Stimulated activated naive CD4-positive, alpha-beta T cell treated with Interleukin-2 at 50 U/mL for 16 hours (primary cell): ENCODE measurements at places on chromosomes 2 and 18.
A peak's percentile ranks its signal among the peaks of the same experiment; 100 is the strongest.

DNA sequence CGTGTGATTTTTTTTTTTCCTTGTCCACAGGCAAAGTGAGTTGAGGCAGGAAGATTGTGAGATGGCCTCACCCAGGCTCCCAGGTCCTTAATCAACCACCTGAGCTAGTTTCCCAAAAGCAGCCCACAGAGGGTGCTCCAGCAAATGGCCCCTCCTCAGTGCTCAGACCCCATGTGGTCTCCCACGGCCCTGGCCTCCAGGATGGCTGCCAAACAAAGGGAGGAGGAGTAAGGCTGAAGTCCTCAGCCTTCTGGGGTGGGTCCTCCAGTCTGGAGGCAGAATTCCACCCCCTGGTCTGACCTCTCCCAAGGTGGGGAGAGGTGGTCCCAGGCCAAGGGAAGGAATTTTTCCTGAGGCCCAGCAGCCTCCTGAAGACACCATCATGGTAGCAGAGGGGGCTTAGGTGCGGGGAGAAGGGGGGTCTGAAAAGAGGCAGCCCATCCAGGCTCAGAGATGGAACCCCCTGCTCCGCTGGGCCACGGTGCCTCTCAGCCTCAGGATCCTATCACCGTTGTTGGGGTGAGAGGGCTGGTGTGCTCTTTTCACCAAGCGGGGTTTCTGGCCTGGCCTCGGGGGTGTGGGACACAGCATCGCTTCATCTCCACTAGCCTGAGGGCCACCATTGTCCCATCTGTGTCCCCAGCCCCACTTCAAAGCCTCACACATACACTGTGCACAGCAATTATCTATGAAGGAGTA is 2.3 kb downstream of the NGEF start:
- DNase-seq: no peak

- no peak for DNase-seq
Observed at GRCh38 chr18:73124175-73124574, 256.4 kb upstream of the NETO1 start.

DNA sequence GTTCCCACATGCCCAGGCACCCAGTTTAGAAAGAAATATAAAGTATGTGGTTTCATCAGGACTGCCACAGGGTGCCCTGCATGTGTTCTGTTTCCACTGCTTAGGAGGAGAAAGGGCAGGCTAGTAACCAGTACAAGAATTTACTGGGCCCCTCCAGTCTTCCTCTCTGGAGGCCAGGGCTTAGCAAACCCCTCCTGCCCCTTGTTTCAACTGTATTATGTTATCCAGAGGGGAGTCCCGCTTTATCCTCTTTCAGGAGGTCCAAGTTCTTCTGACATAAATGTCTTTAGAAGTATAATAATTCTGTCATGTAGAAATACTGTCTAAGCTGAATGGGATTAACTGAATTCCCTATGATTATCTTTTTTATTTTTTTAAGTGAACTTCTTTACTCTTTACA is 132.1 kb downstream of the WDSUB1 start:
- DNase-seq: no peak

- peak; percentile 25 for DNase-seq
Observed at GRCh38 chr2:233419602-233420391, 65.5 kb downstream of the DGKD start.

GRCh38 chr18:13615432-13615861 is 110.9 kb downstream of the FAM210A start:
- DNase-seq: peak; percentile 17

- no peak for DNase-seq
Observed at GRCh38 chr18:45774065-45774521, 50.1 kb downstream of the SLC14A1 start.

DNA sequence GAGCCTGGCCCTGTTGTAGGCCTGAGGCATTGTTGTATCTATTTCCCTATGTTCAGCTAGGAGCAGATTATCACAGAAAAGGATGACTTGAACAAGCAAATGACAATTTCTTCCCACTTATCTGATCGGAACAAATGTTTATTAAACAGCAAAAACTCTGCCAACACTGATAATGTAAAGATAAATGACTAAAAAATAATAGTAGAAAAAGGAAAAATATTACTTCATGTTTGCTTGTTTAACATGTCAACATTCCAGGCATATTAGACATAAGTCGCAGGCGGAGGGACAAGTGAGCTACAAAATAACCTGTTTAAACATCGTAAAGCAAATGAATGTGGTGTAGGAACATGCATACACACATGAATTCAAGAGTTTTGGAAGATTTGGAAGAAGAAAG is 257.9 kb downstream of the TMX3 start:
- DNase-seq: no peak

DNA sequence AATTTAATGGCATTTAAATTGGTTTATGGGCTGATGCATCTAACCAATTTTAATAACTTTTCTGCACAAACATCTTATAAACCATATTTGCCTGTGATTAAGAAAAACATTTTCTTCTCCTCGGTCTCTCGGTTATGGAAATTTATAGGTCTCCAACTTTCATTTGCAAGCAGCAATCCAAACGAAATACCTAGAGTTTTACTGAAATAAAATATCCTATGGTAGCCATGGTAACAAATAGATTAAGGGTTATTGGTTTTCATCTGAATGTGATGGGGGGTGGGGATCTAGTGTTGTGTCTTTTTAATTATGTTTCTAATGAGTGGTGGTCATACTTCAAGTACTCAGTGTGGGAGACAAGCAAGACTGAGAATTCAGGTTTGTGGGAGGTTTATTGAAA is 2.9 kb downstream of the KLHL29 start:
- DNase-seq: no peak

DNA sequence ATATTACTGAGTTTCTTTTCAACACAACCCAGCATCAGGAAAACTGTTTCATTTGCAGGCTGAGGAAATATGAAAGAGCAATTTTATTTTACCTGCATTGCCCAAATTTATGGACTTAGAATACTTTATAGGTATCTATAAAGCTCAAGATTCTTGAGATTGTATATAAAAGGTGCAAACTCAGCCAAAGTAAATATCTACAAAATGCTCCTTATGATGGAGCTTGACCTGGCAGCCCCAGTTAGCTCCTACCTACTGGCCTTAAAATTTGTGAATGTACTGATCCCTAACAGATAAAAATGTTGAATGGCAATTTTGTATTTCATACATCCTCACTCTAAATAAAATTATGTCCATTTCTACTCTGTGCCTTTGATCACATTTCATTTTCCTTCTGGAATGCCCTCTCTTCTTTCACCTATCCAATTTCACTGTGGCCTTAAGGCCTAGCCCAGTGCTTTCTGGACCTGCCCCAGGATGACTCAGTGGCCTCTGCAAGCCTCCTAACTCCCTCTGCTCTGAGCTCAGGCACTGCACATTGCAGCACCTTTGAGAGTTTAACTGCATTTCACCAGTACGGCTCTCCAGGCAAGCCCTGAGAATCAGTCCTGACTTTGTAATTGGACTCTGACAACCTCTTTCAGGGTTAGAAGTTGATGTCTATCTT is 125.9 kb downstream of the ANTXR1 start:
- no peak for DNase-seq

DNA sequence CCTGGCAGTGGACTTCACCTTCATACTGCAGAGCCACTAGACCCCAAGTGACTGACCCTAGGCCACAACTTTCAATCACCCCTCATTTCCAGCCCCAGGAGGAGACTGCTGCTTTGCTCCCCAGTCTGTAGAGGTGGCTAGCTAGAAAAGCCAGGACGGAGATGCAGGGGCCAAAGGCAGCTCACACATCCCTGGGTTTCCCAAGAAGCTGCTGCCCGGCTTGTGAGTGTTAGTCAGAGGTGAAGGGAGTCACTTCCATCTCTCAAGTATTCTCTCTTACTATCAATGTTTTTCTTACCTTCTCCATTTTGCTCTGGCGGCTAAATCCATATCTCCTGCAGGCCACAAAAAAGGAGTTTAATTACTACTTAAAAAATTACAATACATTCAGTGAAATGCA is 36.2 kb downstream of the CCDC93 start:
- no peak for DNase-seq

- DNase-seq: no peak
Observed at GRCh38 chr2:26483516-26483915, 5.6 kb upstream of the OTOF start.

GRCh38 chr2:138974651-138975050 is 194.5 kb upstream of the NXPH2 start:
- DNase-seq: no peak

GRCh38 chr2:225136552-225136951 is 94.3 kb upstream of the DOCK10 start:
- DNase-seq: no peak

DNA sequence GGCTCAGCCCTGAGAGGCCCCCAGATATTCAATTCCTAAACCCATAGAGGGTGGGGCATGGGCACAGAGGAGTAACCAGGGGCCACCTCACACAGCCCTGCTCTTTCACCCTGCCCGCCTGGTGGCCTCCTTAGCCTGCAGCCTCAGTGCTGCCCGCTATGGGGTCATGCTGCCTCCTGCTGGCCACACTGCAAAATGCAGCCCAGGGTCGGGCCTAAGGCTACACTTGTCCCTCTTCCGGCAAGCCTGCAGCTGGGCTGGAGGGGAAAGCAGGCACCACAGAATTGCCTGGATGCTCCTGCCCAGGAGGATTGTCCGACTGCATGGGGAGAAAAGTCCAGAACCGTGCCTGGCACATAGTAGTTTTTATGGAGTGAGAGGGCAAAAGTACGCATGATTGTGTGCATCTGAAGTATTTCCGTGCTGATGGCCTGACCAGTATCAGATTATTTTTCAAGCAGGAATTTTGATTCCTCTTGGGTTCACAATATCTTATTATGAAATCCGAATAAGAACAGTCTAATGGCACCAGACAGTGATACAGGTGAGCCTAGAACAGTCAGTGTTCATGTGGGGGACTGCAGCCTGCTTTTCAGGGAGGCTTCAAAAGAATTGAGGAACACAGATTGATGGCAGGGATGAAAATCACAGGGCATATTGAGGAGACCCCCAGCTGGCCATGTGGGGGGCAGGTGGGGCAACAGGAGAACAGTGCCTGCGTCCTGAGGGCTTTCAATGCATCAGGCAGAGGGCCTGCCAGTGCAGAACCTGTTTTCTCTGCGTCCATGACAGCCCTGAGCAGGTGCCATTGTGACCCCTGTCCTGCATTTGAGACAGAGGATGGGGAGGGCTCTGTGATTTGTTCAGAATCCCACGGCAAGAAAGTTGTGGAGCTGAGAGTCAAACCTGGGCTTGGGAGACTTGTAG is 51.2 kb upstream of the ALPP start:
- DNase-seq: peak; percentile 67

- DNase-seq: no peak
Observed at GRCh38 chr2:101806123-101806522, 108.6 kb downstream of the MAP4K4 start.

DNA sequence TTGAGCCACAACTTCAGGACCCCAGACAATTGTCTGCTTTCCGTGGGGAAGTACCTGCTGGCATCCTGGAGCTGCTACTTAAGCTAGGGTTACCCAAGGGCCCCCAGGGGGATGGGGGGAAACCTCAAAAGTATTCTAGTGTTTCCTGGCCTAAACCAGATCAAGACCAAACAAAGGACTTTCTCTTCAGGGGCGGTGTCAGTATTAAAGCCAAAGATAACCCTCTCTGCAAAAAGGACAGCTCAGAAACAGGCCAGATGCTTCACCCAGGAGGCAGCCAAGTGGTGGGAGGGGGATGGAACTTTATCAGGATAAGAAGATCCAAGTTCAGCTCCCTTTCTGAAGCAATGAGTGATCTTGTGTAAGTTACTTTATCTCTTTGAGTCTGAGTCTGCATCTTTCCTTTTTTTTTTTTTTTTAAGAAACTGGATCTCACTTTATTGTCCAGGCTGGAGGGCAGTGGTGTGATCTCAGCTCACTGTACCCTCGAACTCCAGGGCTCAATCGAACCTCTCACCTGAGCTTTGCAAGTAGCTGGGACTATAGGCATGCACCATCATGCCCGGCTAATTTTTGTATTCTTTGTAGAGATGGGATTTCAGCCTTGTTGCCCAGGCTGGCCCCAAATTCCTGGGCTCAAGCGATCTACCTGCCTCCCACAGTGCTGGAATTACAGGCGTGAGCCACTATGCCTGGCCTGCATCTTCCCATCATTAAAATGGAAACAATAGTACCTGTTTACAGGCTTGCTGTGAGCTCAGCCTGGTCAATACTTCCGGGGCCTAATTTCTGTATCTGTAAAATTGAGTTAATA is 151.8 kb upstream of the PTPRM start:
- no peak for DNase-seq

GRCh38 chr2:219562049-219563020 is 9.0 kb downstream of the OBSL1 start:
- no peak for DNase-seq

DNA sequence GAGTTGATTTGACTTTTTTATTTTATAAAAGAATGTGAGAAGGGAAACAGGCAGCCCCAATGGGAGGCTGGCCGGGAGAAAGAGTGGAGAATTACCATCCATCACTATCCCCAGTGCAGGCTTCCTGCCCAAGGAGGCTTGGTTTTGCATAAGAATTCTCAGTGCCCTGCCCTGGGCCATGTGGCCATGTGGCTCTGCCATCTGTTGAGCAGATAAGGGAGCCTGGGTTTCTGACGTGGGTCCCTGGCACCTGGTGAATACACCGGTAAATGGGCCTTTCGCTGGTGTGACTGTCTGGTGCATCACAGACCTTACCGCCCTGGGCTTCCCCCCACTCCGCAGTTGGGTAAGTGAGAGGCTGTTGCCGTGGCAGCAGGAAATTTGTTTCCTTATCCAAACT is 54.5 kb upstream of the TMEM163 start:
- no peak for DNase-seq

DNA sequence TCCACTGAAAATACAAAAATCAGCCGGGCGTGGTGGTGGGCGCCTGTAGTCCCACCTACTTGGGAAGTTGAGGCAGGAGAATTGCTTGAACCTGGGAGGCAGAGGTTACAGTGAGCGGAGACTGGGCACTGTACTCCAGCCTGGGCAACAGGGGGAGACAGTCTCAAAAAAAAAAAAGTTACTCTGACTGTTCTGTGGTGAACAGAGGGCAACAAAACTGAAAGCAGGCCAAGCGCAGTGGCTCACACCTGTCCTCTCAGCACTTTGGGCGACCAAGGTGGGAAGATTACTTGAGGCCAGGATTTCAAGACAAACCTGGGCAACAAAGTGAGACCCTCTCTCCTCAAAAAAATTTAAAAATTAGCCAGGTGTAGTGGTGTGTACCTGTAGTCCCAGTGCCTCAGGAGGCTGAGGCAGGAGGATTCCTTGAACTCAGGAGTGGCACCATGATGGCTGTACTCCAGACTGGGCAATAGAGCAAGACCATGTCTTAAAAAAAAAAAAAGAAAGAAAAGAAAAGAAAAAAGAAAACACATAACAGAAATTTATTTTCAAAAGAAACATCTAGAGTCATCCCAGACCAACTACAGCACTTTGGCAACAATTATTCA is 13.6 kb upstream of the RTN4 start:
- no peak for DNase-seq

DNA sequence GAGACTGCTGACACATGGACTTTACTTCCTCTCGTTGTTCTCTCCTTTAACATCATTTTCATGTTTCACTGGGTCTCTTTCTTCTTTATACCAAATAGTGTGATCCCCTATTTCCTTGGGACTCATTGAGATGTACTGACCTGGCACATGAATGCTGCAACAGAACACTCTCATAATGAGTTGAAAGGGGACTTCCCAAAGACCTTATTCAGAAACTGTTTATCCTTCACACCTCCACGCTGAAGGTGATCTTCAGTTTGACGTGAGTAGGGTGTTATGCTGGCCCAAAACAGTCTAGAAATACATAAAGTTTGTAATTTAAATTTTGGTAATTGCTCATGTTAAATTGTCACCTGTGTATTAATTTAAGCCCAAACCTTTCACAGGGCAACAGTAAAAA is 1096.8 kb upstream of the GYPC start:
- no peak for DNase-seq
